T-helper 2 cell (primary cell): ENCODE measurements at places on chromosomes 16 and 17.

- DNase-seq: no peak
Observed at GRCh38 chr17:77214743-77215142, 74.0 kb downstream of the SEC14L1 start.

DNA sequence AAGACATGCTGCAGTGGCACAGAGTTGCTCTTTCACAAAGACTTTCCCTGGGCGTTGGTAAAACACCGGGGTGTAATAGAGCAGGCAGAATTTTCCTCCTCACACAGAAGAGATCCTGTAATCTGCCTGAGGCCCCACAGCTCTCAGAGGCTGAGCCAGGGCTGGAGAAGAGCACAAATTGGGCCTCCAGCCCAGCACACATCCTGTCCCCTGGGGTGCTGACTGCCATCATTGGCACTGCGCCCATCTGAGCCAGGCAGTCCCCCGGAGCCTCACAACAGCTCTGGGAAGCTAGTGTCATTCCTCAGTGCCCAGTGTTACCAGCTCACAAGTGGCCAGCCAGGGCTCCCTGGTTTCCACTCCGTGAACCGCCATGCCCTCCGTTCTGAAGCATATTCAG, 119.4 kb downstream of the SOCS1 start:
- DNase-seq: no peak

GRCh38 chr17:78401891-78402290, 23.4 kb downstream of the PGS1 start:
- DNase-seq: no peak

DNA sequence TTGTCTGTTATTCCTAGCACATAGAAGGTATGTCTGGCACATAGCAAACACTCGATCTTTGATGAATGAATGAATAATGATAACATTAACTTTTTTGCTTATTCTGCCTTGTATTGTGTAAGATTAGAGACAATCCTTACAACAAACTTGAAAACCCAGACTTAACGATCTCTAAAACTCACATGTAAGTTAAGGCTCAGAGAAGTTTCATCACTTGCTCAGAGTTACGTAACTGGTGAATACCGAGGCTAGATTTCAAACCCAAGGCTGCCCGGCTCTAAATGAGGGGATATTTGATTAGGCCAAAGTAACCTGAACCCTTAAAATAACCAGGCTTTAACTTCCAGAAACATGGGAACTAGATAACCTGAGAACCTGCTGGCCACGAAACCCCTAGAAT, 22.3 kb downstream of the CAPNS2 start:
- no peak for DNase-seq

DNA sequence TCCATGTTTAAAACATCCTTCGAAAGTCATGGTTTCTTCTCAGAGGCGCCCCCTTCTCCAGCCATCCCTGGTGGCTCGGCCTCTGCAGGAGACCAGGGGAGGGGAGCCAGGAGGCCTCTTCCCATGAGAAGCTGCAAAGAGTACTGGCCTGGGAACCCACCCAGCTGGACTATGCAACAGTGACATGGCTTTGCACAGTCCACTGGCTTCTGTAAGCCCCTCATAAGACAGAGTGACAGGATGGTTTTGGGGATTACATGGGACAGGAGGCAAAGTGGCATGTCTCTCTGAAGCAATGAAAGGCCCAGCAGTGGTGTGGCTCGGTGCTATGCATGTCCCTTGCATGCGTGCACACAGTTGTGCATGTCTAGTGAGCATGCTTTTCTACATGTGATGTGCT, 99.5 kb downstream of the C16orf78 start:
- DNase-seq: no peak
